ENCODE measurements at places on chromosomes 1 and 21.

DNA sequence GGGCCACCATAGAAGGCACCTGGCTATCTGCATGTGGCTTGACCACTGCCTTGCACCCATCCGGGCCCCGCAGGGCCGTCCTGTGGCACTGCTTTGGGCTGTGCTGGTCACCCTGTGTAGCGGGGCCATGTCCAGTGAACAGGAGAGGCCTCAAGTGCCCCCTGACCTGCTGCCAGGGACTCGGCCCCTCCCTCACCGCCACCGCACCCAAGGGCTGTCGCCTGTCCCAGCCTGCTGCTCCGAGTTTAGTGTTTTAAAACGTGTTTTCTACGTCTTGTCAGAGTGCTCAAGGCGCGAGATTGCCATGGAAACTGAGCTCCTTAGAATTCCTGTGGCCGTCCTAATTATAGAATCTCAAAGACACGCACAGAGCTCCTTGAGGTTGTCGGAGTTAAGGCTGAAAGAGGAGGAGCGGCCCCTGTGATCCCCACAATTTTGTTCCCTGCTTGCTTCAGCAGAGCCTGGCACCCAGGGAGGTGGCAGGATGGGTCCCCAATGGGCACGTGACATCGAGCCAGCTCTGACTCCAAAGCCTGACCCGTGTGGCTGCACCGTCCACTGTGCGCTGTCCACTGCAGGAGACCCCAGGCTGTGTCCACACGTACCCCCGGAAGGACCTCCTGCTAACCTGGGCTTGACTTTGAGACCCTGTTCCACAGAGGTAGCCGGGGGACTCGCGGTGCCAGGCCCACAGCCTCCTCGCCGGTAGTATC is 66.2 kb downstream of the FAAP20 start:
- no peak for DNase-seq

DNA sequence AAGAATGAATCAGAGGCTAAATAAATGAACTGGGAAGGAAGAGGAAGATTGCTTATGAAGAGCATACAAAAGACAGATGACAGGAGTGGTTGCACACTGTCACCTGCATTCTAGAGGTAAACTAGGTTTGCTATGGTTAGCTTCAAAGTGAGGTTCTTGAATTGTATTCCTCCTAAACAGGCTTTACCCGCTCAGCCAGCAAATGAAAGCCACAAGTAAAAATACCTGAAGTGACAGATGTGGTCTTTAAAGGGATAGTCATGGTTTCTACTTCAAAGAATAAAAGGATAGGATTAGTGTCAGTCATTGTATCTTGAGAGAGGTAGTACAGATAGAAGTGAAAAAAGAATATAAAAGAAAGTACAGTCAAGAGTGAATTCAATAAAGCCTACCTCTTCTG is 32.4 kb upstream of the PRDX6 start:
- DNase-seq: peak; percentile 22

GRCh38 chr1:212774584-212774983 is 17.0 kb downstream of the NSL1 start:
- DNase-seq: no peak

- no peak for DNase-seq
Measured at GRCh38 chr1:109443476-109443875, 17.2 kb upstream of the PSMA5 start.

DNA sequence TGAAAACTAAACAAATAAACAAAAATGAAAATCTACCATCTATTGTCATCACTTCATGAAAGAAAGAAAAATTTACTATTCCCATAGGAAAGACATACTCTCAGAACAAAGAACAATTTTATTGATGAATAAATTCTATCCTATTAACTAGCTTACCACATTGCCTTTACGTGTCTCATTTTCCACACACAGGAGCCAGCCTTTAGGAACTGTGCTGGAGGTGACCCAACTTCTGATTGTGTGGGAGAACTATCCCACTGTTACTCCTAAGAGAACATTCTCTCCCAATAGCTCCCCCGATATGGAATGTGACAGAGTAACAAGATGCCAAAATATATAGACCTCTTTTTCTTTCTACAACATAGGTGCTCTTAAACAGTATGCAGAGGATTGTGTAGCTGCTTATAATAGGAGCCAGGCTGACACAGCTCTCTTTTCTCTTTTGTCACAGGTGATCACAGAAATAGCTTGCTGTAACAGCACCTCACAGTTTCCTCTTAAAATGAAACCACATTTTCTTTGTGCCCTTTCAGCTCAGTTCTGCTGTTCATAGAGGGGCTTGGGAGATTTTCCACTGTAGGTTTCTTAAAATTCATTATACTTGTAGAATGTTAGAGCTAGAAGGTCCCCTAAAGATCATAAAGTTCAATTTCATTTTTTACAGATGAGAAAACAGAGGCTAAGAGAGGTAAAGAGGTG is 35.5 kb downstream of the C21orf91 start:
- DNase-seq: peak; percentile 59

- DNase-seq: peak; percentile 49
Measured at GRCh38 chr21:14403681-14404318, 20.9 kb upstream of the HSPA13 start.

DNA sequence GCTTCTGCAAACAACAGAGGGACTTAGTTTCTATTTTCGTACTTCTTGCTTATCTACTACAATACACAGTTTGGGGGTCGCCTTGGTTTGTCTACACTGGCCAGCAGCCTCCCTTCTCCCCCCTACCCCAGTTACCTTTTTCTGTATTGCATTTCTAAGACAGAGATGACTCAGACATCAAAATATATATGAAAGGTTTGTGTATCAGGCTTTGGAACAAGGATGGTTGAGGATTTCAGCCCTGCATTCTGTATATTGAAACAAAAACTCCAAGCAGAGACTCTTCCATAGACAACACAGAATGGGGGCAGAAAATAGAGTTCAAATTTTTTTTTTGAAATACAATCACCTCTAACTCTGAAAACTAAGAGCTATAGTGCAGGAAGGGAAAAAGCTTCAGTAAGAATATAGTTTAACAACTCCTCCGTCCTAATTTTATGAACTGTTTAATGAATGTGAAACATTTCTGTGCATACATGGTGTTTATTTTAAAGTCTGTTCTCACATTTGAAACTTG is 1.9 kb downstream of the SAMD13 start:
- no peak for DNase-seq

DNA sequence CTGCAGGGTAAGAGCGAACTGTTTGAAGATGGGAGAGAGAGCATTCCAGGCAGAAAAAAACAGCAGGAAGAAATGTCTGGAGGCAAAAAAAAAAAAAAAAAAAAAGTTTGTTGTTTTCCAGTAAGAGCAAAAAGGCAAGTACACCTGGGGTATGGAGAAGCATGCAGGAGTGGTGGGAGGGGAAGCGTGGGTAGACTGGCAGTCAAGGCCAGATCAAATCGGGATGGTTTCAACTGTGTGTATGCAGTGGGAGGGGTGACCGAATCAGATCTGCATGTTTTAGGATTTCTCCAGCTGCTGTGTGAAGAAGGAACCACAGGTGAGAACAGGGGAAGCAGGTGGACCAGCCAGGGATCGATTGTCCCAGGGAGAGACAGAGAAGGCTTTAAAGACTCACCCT is 34.7 kb downstream of the CSMD2 start:
- DNase-seq: no peak

DNA sequence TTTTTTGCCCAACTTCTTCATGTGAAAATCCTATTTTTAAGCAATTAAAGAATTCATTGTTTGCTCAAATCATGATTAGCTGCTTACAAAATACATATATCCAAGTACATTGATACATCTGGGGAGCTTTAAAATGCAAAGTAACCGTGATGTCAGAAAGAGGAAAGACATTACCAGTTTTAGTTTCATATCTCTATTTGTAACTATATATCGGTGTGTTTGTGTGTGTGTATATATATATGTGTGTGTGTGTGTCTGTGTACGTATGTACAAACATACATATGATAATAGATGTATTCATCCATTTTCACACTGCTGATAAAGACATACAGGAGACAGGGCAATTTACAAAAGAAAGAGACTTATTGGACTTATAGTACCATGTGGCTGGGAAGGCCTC is 310.1 kb downstream of the DPYD start:
- DNase-seq: no peak

DNA sequence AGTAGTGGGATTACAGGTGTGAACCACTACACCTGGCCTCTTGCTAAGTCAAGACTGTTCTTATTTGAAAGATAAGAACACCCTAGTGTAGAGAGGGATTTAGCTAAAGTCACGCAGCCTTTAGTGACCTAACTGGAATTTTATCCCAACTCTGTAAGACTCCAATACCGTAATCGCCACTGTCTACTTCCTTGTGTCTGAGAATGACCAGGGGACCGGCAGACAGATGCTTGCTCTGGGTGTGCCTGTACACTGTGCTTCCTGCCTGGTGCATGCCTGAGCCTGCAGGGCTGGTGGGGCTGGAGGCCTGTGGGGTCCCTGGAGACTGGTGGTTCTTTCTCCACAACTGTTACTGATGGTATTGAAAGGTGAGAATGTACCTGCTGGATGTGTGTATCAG is 15.3 kb downstream of the MFSD2A start:
- DNase-seq: no peak

DNA sequence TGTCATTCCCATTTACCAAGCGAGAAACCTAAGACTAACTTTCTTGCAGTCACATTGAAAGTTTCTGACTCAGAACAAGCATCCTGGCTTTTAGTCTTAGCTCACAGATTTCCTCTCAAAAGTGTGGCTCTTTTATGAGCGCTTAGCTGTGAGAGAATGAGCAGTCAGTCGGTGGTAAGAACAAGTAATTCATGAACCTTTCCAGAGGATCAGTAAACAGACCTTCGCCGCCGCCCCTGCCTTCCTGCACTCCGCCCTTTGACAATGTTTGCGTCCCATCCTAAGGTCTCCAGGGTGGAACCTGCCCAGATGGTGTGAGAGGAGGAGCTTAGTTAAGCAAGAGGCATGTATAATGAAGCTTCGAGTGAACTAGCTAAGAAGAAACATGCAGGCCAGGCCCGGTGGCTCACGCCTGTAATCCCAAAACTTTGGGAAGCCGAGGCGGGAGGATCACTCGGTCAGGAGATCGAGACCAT is 142.4 kb downstream of the GLUL start:
- no peak for DNase-seq

GRCh38 chr1:199690496-199690895 is 337.0 kb upstream of the NR5A2 start:
- DNase-seq: no peak

- no peak for DNase-seq
Measured at GRCh38 chr1:169236143-169236542, 129.7 kb downstream of the ATP1B1 start.

GRCh38 chr1:53379662-53380002 is 51.8 kb upstream of the LRP8 start:
- DNase-seq: no peak

DNA sequence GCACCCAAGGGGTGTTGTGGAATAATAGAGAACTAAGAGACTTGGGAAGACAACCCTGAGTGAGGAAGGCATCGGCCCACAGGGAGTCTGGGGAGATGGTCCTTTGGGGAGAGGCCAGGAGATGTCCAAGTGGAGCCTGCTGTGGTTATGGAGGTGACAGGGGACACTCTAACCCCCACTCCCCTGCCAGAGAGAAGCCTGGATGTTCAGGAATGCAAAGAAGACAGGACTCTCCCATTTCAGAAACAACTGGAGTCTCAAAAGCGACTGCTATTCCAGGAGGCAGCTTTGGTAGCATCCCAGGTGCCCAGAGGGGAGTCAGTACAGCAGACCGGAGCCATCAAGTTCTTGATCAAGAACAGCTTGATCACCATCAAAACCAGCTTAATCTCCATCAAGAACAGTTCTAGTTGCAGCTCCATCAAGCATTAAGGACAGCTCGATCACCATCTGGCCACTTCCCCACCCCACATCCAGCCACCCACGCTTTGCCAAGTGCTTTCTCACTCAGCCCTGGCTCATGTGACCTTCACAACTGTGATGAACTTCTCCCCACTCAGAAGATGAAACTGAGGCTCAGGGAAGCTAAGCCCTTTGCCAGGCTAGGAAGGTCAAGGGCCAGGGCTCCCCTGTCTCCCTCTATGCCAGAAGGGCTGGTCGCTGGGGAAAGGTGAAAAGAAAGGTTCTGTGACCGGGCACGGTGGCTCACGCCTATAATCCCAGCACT is 743 bp downstream of the CD52 start:
- no peak for DNase-seq

DNA sequence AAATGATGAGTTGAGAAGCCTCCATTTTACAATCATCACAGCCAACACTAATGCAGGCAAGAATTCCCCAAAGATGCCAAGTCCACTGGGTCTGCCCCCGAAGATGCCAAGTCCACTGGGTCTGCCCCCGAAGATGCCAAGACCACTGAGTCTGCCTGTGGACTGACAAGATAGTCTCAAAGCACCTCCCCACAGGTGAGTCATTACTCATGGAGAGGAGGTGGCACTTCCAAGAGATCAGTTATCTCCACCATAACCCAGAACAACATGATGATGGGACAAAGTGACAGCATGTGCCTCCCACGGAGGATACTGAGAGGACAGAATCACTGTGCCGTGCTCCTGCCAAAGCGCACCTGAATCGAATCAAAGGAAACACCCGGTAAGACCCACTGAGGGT is 4.8 kb downstream of the PTTG1IP start:
- no peak for DNase-seq

DNA sequence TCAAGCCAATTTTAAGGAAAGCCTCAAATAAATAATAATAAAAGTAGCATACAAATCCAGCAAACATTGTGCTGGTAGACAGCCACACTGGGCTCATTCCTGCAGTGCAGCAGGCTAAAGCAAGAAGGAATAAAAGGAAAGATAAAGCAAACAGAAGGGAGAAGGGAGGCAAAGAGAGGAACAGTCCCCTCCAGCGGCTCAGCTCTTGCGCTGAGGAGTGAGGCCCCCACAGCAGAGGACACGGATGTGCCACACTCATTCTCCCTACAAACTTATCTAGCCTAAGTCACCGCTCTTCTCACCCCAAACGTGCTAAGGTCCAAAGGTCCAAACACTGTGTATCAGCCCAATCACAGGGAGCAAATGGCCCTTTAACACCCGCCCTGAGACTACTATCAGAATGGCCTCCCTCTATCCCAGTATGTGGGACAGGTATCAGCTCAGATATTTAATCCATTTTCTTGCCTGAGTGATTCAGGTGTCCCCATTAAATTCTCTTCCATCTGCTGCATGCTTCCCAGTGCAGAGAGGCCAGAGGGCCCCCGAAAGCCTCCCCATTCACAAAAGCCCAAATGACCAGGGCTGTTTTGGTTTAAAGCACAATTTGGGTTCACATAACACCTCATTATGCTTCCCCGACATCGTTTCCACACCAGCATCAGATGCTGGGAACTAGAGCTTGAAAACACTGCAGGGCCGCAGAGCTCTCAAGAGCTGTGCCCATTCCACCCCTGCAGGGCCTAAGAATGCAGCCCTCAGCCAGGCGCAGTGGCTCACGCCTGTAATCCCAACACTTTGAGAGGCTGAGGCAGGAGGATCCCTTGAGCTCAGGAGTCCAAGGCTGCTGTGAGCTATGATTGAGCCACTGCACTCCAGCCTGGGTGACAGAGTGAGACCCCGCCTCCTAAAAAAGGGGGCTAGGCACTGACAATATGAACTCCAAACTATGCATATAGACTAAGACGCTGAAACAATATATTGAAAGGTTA is 17.8 kb downstream of the CAPZB start:
- no peak for DNase-seq

Measured in CD4-positive, alpha-beta T cell treated with Interleukin-21 for 1 hour (primary cell).